NCI-H2107 (cell line): ENCODE measurements at places on chromosomes 6 and 20.

DNA sequence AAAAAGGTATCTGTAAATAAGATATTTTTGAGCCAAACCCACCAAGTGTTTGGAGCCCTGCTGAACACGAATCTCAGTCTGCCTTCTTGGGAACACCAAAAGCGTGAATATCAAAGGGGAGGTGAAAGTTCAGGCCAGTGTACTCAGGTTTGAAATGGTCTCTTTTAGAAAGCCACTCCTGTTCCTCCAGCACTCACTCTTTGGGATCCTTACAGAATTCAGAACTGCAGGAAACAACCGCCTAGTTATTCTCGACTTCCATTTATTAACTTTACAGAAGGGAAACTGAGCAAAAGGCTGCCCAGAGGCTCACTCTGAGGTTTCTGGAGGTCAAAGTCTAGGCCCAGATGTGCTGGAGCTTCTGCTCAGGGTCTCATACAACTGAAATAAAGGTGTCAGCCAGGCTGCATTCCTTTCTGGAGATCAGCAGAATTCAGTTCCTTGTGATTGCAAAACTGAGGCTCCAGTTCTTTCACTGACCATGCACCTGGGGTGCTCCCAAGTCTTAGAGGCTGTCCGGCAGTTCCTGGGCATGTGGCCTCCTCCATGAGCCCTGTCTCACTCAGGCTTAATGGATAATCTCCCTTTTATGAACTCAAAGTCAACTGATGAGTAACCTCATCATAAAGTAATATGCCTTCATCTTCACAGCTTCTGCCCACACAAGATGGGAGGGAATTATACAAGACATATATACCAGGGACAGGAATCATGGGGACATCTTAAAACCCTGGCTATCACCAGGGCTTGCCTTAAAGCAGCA is 65.5 kb upstream of the TNFAIP3 start:
- no peak for DNase-seq

GRCh38 chr6:37759221-37760144 is 60.0 kb upstream of the ZFAND3 start:
- no peak for DNase-seq

GRCh38 chr20:34997131-34997561 is 41.5 kb downstream of the MYH7B start:
- peak; percentile 29 for DNase-seq

GRCh38 chr6:109050447-109051102 is 44.1 kb downstream of the SESN1 start:
- DNase-seq = no peak

DNA sequence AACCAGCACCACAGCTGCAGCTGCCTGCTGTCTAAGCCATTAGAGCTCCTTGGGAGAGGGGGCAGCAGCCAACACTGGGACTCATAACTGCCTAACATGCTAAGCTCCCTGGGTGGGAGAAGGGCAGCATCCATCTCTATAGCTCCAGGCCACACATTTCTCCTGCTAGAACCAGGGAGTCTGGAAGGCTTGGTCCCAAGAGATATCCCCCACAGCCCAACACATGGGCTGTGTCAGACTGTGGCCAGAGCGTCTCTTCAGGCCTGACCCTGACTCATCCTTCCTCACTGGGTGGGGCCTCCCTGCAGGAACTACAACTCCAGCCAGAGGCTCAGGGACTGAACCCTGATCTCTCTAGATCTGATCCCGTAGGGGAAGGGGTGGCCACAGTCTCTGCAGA is 411.1 kb downstream of the HDGFL1 start:
- no peak for DNase-seq

GRCh38 chr6:105191351-105191750 is 11.5 kb upstream of the POPDC3 start:
- no peak for DNase-seq

GRCh38 chr20:44394702-44395460 is 39.4 kb downstream of the HNF4A start:
- no peak for DNase-seq

DNA sequence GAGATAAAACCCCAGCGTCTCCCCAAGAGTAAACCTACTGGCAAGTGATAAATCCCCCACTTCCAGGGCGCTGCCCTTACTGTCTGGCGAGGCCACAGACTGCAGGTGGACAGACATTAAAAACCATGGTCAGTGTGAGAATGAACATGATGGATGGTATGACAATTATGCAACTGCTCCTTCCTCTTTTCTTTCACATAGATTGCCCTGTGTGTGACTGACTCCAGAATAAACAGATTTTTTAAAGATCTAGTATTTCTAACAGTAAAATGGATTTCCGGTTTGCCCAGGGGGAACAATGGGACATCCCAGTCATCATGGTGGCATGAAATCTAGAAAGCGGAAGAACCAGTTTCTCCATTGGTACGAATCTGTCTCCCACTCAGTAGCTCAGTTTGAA is 153.7 kb downstream of the FOXC1 start:
- no peak for DNase-seq

- DNase-seq = no peak
Measured at GRCh38 chr6:11230158-11231107, 2.0 kb downstream of the NEDD9 start.

DNA sequence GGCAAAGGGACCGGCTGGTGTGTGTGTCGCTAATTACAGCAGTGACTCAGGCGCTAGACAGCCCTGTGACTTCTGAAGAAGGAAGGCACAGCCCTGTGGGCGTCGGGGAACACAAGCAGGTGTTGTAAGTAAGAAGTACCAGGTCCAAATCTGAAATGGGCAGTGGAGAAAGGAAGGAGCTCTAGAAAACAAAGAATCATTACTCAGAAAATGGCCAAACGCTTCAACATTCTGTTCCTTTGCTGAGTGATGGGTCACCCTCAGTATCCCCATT is 106.8 kb downstream of the PXDC1 start:
- no peak for DNase-seq

DNA sequence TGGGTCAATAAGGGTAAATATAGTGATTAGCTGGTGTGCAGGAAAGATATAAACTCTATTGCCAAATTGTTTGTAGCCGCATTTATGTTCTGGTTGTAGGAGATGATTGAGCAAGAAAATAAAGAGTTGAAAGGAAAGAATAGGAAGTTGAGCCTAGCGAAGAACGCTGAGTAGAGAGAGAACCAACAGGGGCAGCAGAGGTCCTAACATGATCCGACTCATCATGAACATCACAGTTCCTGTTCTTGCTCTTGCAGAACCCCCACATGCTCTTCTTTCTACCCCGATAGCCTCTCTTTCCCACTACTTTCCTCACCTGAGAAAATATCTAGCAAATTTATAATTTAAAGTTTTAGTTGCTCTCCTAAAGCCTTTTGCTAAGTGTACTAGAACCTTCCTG is 9.9 kb upstream of the ID4 start:
- no peak for DNase-seq

- DNase-seq = no peak
Measured at GRCh38 chr6:21143645-21144044, 449.9 kb upstream of the SOX4 start.

GRCh38 chr6:2914318-2914660 is 11.2 kb upstream of the SERPINB9 start:
- DNase-seq = no peak

GRCh38 chr20:9354579-9354978 is 159.8 kb upstream of the LAMP5 start:
- DNase-seq = no peak

DNA sequence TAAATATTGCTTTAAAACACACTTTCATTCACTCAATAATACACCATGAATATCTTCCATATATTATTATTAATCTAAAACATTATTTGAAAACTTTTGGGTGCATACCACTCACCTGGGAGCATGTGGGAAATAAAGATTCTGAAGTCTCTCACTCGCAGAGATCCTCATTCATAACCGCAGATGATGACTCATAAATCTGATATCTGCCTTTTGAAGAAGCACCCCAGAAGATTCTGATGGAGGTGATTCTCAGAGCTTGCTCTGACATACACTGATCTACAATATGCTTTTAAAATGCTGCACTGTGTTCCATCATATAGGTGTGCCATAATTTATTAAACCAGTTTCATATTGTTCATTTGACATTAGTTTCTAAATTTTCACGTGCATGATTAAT is 135.0 kb upstream of the SGK1 start:
- no peak for DNase-seq
